Vagina (tissue), 2 donors: ENCODE measurements at places on chromosomes 12 and 14. TPM values are rescaled to one million over a fixed set of nuclear protein-coding genes. Genes with fewer than 3 reads are reported as not detected.

Gene GPX2
- total RNA-seq = 77.3 TPM

Gene GLS2
- total RNA-seq = 5.2 TPM

Gene VDR
- total RNA-seq = 23.6 TPM

DNA sequence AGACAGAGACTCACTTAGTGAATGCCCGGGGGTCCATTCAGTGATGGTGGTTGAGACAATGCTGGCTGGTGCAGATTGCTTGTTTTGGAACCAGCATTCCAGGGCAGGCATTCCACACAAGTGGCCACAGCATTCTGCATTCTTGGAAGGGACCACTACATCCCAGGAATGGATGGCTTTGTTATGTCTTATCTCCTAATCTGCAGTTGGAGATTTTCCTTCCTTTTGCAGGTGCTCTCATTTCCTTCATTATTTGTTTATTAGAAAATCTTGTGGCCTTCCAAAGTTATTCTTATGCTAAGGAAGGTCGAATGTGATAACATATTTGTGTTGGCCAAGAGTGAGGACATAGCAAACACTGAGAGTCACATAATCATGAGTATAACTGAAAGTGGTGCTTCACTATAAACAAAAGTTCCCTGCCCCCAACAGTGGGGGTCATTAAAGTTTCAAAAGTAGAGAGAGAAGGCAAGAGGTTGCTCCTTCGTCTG lies 66.0 kb downstream of the BMP4 start:
- no peak for DNase-seq

DNA sequence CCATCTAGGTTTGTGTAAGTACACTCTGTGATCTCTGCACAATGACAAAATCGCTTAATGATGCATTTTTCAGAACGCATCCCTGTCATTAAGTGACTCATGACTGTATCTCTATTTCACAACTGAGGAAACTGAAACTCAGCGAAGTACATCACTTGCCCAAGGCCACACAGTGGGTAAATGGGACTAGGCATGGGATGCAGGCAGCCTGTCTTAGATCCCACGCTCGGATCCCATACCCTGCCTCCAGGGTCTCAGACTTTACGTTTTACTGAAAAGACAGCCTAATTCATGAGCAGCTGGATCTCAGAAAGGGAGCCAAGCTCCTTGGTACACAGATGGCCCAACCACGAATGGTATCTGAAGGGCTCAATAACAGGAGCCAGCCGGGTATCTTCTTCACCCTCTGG lies 2.4 kb upstream of the MLEC start:
- no peak for DNase-seq

DNA sequence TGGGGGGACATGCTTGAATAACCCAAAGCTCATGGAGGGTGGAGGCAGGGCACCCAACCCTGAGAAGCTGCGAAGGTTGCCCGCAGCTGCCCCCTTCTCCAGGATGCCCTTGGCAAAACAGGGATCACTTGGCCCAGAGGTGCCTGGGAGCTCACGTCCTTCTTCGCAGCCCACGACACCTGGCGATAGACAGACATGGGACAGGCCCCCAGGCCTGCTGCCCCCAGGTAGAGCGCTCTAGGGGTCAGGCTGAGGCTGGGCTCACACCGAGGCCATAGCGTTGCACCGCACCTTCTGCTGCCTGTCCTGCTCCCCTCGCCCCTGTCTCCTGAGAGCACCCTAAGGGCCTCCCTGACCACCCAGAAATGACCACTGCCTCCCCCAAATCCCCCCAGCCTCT lies 20.2 kb upstream of the PLA2G1B start:
- no peak for DNase-seq
